Stimulated activated CD4-positive, alpha-beta T cell treated with anti-CD3 and anti-CD28 coated beads, Interleukin-4, amount 100 ng/mL, for 4 hours (primary cell): ENCODE measurements at places on chromosomes 2 and 18.

GRCh38 chr2:233835230-233836186 lies 18.8 kb downstream of the HJURP start:
- DNase-seq = no peak

DNA sequence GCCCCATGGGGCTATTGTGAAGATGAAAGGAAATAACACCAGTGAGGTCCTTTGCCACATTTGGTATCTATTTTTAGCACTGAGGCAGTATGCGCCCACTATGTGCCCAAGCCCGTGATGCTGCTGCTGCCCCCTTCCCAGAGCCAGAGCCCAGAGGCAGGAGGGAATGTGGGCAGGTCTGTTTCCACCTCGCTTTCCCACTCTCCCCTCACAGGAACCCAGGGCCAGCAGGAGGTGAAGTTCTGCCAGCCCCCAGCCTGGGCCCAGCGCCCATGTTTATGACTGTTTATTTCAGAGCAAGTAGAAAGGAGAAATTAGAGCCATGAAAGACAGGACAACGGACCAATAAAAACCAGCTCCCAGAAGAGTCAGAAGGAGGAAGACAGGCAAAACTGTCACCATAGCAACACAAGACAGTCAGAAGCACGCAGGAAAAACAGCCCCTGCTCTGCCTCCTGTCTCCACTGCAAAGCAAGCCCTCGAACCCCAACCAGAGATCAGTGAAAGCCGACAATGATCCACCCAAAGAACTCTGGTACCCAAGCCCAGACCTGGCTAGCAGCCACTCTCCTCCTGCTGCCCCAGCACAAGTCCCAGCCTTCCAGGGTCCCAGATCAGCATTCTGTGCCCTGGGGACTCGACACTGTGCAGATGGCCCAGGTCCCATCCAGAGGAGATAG lies 1.4 kb downstream of the CYRIA start:
- no peak for DNase-seq

GRCh38 chr18:9849407-9850283 lies 36.1 kb upstream of the TXNDC2 start:
- DNase-seq = no peak

- DNase-seq = no peak
Measured at GRCh38 chr2:161010503-161011015, 149.7 kb upstream of the TANK start.

- DNase-seq = no peak
Measured at GRCh38 chr2:65361623-65362022, 70.8 kb downstream of the SPRED2 start.

DNA sequence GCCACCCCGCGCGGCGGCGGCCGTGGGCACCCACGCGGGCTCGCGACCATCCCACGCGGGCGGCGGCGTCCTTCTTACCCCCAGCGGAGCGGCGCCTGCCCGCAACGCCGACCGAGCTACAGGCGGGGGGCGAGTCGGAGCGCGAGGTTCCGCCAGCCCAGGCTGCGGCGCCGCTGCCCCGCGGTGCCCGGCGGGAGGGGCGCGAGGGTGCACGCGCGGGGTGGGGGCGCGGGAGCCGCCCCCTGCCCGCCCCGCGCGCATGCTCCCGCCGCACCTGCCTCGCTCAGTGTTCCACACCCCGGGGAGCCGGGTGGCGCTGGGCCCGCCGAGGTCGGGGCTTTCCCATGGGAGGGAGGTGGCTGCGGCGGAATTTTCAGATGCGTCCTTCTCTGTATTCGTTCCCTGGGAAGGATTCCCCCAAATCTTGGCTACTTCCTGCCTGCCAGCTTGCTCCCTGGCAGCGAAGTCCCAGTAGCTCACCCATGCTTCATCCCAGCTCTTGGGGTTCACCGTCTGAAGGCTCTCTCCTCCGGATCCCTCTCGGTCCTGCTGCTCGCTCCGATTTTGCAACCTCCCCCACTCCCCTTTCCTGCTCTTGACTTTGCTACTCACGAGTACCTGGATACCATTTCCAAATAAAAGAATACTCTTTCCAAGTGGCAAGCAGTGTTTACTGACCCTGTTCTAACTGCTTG lies at the start of gene L3MBTL4:
TSS of gene L3MBTL4 (minus strand) at position 189 of the 695 bp plus-strand sequence. CDS start 103,286 bp downstream, outside the sequence.
- no peak for DNase-seq

DNA sequence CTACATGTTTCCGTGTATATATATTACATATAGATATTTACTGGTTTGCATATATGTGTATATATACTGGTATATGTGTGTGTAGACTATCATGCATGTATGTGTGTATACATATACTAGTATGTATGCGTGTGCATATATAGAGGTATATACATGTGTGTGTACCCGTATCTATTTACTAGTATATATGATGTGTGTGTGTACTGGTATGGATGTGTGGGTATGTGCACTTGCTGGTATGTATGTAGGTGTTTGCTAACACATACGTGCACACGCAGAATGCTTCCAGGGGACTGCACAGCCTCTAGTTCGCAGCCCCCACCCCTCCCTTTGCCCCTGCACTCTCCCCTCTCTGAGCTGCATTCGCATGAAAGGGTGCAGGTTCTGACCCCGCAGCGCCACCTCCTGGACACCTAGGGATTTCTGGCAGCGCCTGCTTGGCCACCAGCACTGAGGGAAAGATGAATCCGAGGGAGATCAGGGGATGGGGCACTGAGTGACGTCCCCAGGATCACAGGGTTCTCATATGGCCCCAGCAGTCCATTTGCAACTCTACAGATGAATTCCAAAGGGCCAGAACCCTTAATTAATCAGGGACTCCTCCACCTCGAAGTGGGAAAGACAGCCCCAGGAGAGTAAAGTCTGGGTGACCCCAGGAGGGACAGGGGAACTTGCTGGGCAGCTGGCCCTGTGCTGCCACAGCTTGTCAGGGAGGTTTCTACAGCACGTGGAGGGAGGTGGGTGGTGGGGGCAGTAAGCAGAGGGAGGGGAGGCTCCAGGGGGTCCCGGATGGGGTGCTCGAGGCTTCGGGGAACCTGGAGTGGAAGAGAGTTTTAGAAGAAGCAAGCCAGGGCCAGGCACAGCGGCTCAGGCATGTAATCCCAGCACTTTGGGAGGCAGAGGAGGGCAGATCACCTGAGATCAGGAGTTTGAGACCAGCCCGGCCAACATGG lies 66.8 kb upstream of the ASAP2 start:
- peak; percentile 69 for DNase-seq

GRCh38 chr2:232491139-232491780 lies 3.6 kb upstream of the ECEL1 start:
- DNase-seq = no peak

- no peak for DNase-seq
Measured at GRCh38 chr2:106147665-106148064, 46.4 kb downstream of the UXS1 start.

DNA sequence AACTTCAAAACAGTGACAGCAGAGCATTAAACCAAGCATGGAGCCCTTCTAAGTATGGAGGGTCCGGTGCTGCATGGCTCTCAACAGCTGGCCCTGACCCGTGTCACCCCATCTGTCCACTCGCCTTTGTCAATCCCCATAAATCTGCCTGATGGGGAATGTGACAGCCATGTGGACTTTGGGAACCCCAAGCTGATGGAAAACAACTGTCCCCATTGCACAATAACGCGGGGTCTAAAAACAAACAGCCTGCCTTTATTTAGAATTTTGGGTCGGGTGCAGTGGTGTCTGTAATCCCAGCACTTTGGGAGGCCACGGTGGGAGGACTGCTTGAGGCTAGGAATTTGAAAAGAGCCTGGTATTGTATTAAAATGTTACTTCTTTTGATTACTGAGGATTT lies 17.1 kb upstream of the THADA start:
- DNase-seq = no peak

DNA sequence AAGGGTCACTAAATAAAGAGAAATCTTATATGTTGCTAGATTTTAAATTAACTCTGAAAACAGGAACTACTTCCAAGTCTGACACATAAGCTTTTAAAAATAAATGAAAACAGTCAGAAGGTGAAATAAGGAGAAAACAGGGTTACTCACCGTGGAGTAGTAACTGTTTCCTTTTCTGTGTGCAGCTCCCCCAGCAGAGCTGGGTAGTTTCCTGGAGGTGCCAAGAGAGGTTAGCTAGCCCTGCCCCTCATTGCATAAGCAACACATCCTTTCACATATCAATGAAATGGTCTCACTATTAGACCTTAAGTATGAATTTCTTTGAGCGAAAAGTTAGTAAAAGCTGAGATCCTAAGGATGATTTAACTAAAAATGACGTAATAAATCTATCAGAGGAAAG lies 54.0 kb upstream of the GPR75 start:
- DNase-seq = no peak

GRCh38 chr2:66237803-66238379 lies 197.0 kb upstream of the MEIS1 start:
- DNase-seq = no peak

GRCh38 chr18:26085056-26085455 lies 5.4 kb downstream of the SS18 start:
- no peak for DNase-seq

- no peak for DNase-seq
Measured at GRCh38 chr2:44559108-44559507, 197.4 kb downstream of the CAMKMT start.

- DNase-seq = peak; percentile 17
Measured at GRCh38 chr2:206084870-206085741, 868 bp downstream of the INO80D start.

DNA sequence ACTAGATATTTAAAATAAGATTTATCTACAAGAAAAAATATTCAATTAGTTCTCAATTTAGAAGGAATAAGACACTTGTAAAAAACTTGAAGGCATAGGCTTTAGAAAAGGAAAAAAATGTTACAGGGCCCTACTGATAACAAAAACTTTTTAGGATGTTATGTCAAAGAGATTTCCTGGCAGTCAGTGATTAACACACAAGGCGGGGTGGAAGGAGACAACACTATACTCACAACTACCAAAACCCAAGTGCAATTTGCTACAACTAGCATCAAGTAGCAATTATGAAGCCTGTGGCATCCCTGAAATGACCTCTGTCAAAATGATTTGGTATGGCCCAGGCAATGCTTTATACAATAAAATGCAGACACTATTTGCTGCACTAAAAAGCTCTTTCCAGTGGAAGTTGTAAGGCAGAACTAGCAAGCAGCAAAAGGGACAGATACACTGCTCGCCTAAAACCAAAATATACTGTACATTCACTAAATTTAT lies 15.3 kb downstream of the STRN start:
- no peak for DNase-seq

- DNase-seq = no peak
Measured at GRCh38 chr2:235501673-235502031, 7.8 kb downstream of the AGAP1 start.

- DNase-seq = no peak
Measured at GRCh38 chr2:135212757-135213156, 160.7 kb downstream of the RAB3GAP1 start.

GRCh38 chr18:3595369-3596273 lies 145.6 kb downstream of the TGIF1 start:
- no peak for DNase-seq

DNA sequence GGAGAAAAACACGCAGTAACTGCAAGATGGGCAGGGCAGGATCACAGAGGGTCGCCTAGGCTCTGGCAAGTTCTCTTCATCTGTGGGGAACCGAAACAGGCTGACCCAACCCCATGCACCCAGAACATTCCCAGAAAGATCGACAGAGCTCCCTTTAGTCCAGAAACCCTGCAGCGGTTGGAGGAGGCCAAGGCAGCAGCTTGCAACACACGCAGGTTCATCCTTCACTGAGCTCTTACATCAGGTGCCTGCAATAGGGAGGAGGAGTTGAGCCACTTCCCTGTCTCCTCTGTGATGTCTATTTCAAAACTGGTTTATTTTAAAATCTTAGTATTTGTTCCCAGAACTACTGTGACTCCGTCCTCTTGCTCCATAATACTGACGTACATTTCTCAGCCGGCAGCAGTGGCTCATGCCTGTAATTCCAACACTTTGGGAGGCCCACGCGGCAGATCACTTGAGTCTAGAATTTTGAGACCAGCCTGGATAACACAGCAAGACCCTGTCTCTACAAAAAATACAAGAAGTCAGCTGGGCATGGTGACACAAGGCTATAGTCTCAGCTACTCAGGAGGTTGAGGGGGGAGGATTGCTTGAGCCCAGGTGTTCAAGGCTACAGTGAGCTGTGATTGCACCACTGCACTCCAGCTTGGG lies 11.5 kb upstream of the SLC11A1 start:
- DNase-seq = no peak

- DNase-seq = no peak
Measured at GRCh38 chr2:211439011-211439410, 882.6 kb downstream of the CPS1 start.

- DNase-seq = no peak
Measured at GRCh38 chr2:102180687-102180999, 6.2 kb upstream of the IL1RL2 start.

- DNase-seq = no peak
Measured at GRCh38 chr2:182890773-182891378, 24.4 kb upstream of the FRZB start.

GRCh38 chr2:44110444-44110843 lies 58.2 kb upstream of the PPM1B start:
- DNase-seq = no peak

GRCh38 chr2:154637456-154637855 lies 61.0 kb upstream of the KCNJ3 start:
- no peak for DNase-seq

- no peak for DNase-seq
Measured at GRCh38 chr2:98749066-98749450, 18.1 kb upstream of the MGAT4A start.

DNA sequence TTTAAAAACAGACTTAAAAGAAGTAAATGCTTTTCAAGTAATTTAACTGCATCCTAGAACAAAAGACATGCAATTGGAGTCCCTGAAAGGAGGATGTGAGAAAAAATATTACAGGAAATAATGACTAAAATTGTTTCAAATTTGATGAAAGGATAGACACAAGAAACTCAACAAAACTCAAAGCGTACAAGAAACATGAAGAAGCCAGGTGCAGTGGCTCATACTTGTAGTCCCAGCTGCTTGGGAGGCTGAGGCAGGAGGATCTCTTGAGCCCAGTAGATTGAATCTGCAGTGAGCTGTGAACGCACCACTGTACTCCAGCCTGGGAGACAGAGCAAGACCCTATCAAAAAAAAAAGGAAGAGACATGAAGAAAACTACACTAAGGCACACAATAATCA lies 118.1 kb upstream of the SLC39A10 start:
- DNase-seq = no peak

DNA sequence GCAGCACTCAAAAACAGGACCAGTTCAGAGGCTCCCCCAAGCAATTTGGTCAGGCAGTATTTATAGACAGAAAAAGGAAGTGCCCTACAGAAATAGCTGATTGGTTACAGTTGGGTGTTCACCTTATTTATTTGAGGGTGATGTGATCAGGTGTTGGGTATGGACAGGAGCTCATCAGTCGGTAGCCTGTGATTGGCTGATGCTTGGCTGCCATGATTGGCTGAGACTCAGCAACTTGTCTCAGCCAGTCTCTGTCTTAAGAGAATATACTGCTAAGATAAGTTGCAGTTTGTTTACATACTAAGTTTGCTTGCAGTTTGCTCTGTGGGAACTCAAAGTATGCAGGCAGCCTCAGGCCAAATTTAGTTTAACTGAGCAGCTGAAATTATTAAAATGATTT lies 9.4 kb downstream of the ABCG8 start:
- DNase-seq = no peak

DNA sequence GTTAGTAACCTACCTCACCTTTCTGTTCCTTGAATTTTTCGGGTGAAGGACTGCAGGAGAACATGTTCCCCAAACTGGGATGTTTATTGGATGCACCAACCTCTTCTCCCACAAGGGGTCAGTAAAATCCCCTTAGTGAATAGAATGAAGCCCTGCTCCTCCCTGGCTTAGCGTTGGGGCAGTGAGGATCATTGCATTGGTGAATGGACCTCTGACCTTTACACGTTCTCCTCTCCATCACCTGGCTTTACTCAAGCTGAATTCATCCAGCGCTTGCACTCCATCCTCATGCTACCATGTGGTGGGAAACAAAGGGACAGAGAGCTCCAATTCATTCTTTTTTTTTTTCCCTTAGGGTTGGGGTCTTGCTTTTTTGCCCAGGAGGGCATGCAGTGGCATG lies 157.2 kb downstream of the MIB1 start:
- DNase-seq = no peak
